Stimulated activated naive CD8-positive, alpha-beta T cell treated with anti-CD3 and anti-CD28 coated beads, Interleukin-15, Interleukin-2, amounts not matched to agents 100 U/mL and 50 U/mL, for 24 hours (primary cell): ENCODE measurements at places on chromosomes 1 and 21.

- DNase-seq: no peak
Measured at GRCh38 chr1:119228335-119229080, 88.1 kb upstream of the WARS2 start.

DNA sequence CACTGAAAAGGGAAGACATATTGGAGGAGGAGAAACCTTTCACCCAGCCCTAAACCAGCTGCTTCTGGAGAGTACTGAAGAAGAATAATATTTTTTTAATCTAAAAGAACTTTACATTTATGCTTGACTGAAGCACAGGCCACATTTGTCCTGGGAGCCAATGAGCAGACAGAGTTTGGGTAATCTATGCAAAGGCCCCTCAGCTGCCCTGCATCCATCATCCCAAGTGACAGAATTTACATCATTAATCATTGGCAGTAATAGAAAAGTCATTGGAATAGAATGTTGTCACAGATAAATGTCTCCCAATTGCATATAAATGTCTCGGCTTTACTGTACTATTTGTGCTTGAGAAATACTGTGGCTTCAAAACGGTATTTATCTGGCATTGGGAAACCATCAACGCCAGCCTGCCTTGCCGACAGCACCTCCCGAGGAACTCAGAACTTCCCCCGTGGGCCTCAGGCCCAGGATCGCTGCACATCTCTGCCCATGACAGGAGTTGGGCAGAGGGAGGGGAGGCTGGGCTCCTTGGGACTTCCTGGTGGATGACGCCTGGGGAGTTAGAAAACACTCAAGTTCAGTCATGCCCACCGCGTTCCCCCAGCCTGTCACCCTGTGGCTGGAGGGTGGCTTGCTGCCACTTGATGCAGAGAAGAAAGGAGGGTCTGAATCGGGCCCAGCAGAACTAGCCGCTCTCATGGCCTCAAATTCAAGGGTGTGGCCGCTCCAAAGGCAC lies 133.1 kb downstream of the CAMTA1 start:
- no peak for DNase-seq

DNA sequence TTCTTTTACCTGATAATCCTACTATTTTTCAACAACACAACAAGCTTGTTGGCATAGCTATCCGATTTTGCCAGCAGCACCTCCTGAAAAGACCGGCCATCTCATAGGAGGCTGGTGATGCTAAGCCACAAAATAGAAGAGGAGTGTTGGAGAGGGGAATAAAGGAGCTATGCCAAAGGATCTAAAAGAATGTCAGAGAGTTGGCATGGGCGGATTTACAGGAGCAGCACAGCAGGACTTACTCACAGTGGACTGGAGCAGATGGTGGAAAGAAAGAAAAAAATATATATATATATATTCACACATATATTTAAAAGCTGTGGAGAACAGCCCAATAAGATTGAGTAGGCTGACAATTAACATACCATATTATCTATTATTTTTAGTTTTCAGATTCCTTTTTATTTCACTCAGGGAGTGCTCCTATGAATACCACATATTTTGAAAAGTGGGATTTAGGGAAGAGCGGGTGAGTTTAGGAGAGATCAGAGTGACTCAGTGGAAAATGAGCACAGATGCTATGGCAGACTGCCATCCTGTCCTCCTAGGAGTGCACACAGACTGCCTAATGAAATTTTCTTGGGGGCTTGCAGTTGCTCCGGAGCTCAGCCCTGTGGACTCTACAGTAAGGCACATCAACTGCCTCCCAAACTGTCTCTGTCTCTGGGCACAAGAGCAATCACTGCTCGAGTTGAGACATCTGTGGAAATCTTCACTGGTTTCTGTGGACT lies 394.4 kb upstream of the CHRM3 start:
- DNase-seq: no peak

DNA sequence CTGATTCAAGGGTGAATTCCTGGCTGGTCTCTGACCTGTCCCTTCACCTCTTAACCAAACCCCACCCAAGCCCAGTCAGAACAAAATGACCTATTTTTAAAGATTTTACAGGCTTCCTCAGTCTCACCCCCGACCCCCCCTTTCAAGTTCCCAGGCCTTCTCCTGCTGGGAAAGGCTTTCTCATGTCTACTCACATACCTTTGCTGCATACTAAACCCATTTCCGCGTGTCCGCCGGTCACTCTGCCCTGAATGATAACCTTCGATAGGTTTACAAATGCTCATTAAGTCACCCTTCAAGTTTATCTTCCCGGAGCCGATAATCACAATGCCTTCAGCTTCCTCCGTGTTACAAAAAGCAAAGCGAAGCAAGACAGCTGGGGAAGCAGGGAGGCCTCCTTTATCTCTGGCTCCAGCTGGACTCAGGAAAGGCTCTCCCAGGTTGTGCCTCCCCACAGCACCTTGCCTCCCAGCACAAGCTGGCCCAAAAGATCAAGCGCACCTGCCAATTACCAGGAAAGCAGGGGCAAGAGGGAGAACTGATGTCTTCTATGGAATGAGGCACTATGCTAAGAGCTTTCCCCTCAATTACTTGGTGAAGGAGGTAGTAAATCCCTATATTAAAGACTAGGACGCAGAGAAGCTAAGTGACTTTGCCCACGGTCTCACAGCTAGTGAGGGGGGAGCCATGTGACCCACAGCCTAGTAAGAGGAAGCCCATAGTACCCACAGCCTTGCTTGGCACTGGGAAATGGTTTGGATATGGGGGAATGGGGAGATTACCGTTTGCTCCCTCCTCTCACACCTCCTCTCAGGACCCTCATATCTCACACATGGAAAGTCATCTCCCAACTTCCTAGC lies 15.9 kb downstream of the SMIM12 start:
- DNase-seq: no peak

DNA sequence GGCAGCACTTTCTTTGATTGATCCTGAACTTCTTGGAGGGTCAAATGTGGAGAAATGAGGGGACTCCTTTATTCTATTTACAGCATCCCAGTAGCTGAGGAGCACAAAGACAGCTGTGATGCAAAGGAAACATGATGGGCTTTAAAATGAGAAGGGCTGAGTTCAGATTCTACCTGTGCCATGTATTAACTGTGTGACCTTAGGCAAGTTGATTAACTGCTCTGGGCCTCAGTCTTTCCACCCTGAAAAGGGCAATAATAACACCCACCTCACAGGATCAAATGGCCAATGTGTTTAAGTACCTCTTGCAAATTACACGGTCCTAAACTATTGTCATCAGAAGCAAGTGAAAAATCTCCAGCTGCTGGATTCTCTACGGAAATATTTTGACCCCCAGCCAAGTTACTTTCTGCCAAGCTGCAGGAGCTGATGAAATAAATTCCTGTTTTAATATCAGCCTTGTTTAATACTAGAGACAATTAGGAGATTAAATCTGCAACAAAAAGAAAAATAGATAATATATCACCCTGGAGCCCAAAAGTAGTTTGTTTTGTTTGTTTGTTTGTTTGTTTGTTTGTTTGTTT lies 15.7 kb downstream of the TMEM81 start:
- DNase-seq: no peak

GRCh38 chr1:168653567-168653966 lies 75.4 kb downstream of the DPT start:
- no peak for DNase-seq

- DNase-seq: no peak
Measured at GRCh38 chr1:32871364-32872191, 866 bp upstream of the FNDC5 start.

GRCh38 chr21:43717967-43718871 lies 710 bp upstream of the PDXK start:
- DNase-seq: peak; percentile 20

- DNase-seq: no peak
Measured at GRCh38 chr1:50972766-50973165, 2.7 kb downstream of the CDKN2C start.

- DNase-seq: no peak
Measured at GRCh38 chr1:214537872-214538473, 13.4 kb downstream of the PTPN14 start.

GRCh38 chr1:157404063-157404501 lies 148.2 kb downstream of the FCRL5 start:
- DNase-seq: no peak

- DNase-seq: no peak
Measured at GRCh38 chr1:25103164-25103795, 129.0 kb downstream of the SYF2 start.

DNA sequence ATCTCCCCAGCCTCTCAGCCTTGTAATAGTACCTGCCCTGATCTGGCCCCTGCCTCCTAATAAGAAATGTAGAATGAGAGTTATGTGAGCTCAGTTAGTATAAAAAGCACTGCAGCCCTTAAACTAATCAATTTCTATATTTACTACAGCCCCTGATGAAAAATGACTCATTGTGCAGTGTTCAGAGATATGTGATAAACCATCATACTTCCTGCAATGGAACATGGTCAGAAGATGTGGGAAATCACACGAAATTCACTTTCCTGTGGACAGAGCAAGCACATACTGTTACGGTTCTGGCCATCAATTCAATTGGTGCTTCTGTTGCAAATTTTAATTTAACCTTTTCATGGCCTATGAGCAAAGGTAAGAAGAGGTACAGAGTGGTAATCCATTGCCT lies 176.8 kb upstream of the PDE4B start:
- no peak for DNase-seq

DNA sequence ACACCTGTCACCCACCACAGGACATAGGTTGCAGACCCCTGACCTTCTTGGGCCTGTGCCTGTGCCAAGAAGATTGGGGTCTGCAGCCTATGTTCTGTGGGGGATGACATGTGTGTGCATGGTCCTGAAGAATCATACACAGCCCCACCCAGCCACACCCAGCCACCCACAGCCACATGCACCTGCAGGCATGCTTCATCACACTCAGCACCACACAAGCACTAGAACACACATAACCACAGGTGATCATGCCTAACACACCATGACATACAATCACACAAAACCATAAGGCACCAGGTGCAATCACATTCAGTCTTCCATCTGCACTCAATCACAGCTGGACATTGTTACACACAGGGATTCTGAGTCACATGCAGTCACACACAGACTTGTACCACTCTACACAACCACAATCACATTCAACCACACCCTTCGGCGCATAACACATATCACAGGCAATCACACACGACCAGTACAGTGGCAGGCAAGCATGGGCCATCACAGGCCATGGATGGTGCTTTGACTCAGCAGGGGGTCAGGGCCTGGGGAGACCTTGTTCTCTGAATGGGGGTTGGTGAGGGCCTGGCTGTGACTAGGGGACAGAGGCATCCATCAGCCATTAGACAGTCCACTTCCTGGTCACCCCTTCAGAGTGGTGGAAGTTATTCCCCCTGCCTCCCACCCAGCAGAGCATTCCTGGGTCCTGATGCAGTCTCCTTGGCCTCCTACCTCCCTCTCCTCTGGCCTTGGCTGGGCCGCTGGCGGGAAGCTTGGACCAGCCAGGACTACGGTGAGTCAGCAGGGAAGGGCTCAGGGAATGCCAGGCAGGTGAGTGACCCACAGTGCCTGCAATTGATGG lies 44.3 kb upstream of the EPS8L3 start:
- no peak for DNase-seq

DNA sequence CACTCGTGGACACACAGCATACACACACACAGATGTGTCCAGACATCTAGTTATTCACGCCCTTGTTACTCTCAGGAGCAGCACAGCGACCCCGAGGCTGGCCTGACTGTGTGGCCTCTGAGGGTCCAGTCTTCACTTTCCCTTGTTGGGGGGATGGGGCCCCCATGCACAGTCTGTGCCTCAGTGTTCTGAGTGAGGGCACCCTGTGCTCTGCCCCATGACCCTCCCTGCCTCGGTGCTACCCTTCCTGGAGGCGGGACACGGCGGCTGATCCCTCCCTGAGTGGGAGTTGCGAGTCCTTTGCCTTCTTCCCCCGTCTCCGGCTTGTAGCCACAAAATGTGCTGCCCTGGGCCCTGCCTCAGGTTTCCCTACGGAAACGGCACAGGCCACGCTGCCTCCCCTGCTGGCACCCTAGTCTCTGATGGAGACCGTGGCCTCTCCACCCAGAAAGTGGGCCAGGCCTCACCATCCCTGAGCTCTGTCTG lies 8.6 kb downstream of the CSTB start:
- no peak for DNase-seq

DNA sequence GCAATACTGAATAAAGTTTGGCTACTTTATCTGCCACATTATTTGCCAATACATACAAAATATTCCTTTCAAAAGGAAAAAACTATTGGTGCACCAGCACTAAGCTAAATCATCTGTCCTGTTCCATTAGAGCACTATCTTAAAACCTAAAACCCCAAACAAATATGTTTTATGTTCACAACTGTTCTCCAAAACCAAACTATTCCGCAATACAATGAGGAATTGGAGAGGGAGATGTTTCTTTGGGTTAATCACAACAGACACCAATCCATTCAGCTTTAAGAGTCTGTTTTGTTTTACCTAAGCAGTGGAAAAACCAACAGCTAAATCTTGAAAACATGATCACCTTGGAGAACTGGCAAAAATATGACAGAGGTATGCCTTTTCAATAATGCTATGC lies 85.1 kb downstream of the ZNF644 start:
- no peak for DNase-seq

DNA sequence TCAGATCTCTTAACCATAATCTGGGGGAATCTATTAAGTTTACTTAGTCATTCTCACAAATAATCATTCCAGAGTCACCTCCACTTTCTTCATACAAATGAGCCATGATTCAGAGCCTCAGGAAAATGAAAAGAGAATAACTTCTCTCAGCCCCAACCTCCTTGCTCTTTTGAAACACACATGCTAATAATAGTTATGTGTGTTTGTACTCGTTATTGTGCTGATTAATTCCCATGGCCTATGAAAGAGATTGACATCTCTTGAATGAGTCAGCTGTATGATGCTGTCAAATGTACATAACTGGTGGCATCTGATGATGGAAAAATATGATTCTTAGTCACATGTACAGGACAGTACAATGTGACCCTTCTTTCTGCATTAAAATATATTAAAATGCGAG lies 41.5 kb downstream of the DTL start:
- no peak for DNase-seq

GRCh38 chr1:162899422-162900146 lies 38.6 kb upstream of the CCDC190 start:
- DNase-seq: no peak

- DNase-seq: no peak
Measured at GRCh38 chr1:173212952-173213491, 5.9 kb upstream of the TNFSF4 start.

DNA sequence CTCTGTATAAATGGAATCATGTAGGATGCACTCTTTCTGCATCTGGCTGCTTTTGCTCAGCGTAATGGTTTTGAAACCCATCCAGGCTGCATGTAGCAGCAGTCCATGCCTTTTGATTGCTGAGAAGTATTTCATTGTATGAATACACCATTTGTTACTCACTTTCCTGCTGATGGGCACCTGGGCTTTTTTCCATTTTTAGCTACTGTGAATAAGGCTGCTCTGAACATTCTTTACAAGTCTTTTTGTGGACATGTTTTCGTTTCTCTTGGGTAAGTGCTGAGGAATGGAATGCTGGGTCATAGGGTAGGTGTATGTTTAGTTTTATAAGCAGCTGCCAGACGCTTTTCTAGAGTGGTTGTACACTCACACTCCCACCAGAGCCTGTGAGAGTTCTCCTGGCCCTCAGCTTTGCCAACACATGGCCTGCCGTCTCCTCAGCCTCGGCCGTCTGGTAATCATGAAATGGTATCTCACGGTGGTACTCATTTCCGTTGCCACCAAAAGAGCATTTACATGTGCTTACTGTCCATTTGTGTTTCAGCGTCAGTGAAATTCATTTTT lies 22.7 kb downstream of the SLX9 start:
- no peak for DNase-seq

GRCh38 chr1:101924700-101925099 lies 72.0 kb downstream of the OLFM3 start:
- no peak for DNase-seq
